ENCODE measurements at places on chromosomes 6 and 20. TPM values are rescaled to one million over a fixed set of nuclear protein-coding genes. Genes with fewer than 3 reads are reported as not detected.

The CASS4 gene
- total RNA-seq: 0.27 TPM

The STMN3 gene
- total RNA-seq: 2.3 TPM

The GPLD1 gene
- 3.5 TPM for total RNA-seq

- peak; percentile 46 for DNase-seq
Observed at GRCh38 chr6:41451039-41451438, 95.1 kb upstream of the FOXP4 start.

DNA sequence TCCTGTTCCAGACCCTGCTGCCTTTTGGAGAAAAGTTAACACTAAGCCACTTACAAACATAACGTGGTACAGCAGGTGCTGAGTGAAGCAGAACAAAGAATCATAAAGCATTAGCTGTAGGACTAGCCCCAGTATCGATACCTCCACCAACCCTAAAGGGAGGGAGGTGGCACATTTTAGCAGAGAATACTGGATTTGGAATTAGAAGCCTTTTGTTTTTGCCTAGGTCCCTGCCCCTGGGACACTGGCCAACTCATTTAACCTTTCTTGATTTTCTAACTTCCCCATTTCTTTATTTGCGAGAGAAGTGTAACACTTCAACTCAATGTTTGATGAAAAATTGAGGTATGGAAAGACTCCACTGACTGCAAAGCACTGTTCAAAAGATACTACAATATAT lies 93.5 kb downstream of the B3GAT2 start:
- no peak for DNase-seq

GRCh38 chr6:33651403-33651802 lies 30.3 kb downstream of the ITPR3 start:
- DNase-seq: no peak

- DNase-seq: peak; percentile 80
Observed at GRCh38 chr6:33668914-33669313, 42.6 kb downstream of the UQCC2 start.

DNA sequence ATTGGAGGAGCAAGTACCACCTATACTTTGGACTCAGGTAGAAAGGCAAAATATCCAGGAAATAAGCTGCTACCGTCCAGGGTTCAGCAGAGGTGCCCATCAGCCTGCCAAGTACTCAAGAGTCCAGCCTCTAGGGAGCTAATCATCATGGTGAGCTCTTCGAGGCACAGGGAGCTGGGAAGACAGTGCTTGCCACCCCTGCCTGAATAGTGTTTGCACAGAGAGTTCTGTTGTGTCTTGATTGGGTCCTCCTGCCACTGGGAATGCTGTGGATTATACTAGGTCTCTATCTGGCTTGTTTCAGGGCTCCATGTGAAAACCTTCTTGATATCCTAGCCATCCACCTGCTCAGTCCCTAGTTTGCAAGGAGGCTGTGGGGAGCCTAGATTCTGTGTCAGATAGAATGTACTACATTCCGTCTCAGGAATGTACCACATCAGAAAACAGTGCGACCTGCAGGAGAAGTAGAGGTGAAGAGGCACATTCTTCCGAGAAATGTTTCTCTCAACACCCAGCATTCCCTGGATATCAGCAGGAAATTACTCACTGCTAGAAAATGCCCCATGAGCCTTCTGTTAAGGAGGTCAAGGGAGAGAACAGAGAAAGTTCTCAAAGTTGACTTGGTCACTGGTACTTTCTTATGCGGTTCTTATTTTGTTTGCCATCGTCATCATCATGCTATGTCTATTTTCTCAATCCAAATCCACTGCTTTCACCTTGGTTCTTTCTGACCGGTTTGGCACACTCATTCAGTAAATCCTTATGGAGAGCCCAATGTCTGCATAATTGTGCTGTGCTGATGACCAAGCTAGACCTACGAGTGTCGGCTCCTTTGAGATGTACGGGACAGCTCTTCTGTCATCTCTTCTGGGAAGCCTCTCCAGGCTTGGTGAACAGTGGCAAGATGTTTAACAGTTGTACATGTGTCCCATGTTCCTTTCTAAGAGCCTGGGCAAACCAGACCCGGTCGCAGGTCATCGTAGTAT lies 30.7 kb downstream of the PTPN1 start:
- peak; percentile 76 for DNase-seq

- no peak for DNase-seq
Observed at GRCh38 chr6:79586548-79586947, 44.6 kb upstream of the SH3BGRL2 start.

DNA sequence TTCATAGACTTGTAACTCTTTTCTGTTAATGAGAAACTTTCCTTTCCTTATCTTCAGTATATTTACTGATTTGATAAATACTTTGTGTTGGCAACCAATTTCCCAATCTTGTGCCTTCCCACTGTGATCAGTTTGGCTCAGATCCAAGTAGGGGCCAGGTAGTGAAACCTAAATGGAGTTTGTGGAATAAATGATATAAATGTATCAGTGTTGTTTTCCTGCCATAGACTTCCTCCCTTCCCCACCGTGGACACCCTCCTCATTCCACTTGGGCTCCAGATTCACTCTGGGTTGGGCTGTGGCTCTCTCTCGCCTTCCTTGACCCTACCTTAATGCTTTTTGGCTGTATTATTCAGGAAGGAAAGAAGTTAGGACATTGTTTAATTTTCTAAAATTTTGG lies 1.3 kb downstream of the ZKSCAN3 start:
- DNase-seq: no peak

GRCh38 chr6:42710316-42710715 lies 12.1 kb downstream of the PRPH2 start:
- no peak for DNase-seq

DNA sequence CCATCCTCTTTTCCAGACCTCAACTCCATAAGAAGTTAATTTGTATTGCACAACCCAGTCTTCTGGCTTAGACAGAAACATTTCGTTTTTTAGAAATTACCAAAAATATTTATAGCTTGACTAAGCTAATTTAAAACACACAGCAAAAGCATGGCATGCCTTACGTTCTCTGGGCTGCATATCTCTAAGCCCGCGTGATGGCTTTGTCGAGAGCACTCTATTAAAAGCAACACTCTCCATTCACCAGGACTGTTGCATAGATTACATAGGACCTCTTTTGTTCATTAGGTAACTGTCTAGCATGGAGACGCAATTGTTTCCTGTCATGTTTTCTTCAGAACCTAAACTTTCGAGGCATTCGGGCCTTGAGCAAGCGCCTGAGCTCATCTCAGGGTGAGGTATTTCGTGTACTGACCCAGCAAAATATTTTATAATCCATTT lies 104.5 kb downstream of the IBTK start:
- DNase-seq: no peak

- DNase-seq: no peak
Observed at GRCh38 chr6:53432318-53433161, 83.8 kb upstream of the ELOVL5 start.

DNA sequence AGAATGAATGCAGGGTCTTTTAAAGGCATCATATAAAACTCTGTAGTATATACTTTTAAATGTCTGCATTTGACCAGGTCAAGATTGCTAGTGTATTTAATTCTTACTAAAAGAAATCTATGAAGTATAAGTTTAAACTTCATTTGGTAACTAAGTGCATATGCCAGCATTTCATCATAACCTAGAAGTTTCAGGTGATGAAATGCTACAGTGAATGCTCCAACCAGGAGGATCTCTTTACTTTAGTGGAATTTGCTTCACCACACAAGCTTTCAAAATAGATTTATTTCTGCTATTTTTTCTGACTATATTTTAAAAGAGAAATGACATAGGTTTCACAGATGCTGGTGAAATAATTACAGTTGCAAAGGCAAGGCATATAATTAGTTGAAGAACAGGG lies 141.9 kb downstream of the HIVEP2 start:
- DNase-seq: no peak

GRCh38 chr20:37430778-37431460 lies 85.0 kb downstream of the SRC start:
- DNase-seq: no peak

DNA sequence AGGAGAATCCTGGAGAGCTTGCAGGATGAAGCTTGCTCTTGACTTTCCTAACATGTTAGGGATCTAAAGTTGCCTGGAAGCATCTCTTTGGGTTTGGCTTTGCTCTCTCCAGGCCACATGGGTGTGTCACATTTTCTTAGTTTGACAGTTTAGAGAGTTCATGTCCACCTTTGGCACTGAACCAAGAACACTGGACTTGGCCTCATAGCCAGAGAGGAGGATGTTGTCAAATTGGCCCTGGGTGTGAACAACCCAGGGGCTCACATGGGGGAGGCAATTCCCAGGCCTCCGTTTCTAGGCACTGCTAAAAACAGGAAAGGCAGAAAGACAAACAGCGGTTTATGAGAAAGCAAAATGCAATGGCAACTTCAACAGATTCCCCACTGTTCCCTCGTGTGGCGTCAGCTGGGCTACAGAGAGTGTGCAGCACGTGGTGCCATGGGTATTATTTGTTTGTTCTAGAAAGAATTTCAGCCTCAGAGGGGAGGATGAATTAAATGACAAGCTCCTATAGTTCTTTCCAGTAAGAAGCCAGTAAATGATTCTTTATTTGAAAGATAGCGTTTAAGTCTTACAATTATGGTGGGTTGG lies 93.9 kb downstream of the CLIC5 start:
- DNase-seq: no peak

GRCh38 chr6:5178806-5179205 lies 81.9 kb downstream of the LYRM4 start:
- DNase-seq: no peak

DNA sequence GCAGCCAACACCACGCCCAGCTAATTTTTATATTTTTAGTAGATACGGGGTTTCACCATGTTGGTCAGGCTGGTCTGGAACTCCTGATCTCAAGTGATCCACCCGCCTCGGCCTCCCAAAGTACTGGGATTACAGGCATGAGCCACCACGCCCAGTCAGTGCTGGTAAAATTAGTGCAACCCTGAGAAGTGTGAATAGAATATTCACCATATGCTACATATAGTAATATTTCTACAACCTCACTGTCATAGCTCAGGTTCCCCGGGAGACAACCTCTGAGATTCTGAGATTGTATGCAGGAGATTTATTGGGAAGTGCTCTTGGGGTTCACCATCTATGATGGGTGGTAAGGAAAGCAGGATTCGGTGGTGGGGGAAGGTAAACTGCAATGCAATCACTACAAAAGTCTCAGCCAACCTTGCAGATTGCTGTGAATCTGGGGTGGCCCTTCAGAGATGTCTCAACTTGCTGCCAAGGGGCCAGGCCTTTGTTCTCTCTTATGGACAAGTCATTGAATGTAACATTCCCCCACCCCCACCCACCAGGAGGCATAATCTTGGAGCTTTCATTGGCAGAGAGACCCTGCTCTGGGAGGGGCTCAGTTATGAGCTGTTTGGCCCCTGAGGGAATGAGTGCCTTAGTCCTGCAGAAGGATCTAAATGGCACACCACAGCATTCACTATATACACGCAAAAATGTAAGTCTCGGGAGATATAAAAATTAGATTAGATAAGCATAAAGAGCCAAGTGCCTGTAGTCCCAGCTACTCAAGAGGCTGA lies 34.0 kb upstream of the SEC63 start:
- no peak for DNase-seq

DNA sequence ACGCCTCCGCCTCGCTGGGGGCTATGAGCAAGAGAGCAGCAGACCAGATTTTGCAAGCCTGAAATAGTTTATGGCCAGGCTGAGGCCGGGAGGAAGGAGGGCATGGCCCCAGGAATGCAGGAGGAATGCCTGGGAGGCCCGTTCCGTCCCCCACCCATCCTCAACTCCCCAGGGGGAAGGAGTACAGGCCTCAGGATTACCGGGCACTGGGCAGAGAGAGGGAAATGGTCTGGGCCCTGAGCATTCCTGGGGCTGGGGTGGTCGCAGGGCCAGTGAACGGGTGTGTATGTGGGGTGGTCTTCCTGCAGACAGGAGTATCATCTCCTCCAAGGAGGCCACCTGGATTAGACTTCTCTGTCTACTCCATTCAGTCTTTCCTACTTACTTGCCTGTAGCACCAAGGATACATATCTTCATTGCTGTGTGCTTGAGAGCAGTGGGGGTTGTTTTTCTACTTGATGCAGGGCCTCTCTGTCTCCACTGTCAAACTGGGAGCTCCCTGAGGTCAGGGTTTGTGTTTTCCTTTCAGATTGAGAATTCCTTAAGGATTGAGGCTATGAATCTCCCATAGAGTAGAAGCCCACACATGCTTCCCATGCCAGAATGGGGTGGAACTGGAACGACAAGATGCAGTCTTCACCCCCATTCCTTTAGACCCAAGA lies 81.3 kb downstream of the VEGFA start:
- DNase-seq: peak; percentile 36

All from Calu3 (cell line).